ENCODE measurements at places on chromosomes 5 and 9. TPM values are rescaled to one million over a fixed set of nuclear protein-coding genes. Genes with fewer than 3 reads are reported as not detected.
A peak's percentile ranks its signal among the peaks of the same experiment; 100 is the strongest.

CXCL14 gene
- total RNA-seq: 31.4 TPM

C5orf34 gene
- 1.7 TPM for total RNA-seq

FREM1 gene
- total RNA-seq: 21.8 TPM

DNA sequence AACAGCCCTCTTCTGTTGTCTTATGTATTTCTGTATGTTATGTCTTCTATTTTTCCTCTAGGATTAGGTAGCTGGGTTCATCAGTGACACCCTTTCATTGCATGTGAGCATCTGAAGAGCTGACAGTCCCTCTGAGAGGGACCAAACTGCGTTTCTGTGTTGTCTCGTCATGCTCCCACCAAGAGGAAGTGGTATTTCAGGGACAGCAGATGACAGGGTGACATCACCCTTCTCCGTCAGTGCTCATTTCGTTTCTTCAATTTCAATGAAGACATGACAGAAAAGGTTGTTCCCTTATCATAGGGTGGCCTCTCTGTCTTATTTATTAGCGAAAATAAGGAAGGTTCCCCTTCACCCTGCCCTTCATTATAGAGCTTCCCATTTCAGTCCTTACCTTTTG, 225.9 kb upstream of the NR4A3 start:
- DNase-seq: no peak
- no peaks in the 10 kb centered on the region for H3K36me3 ChIP-seq
- H3K27ac ChIP-seq: no peak overlapping the region
- peaks cover 3% of the 10 kb centered on the region for H3K4me1 ChIP-seq

HTR4 gene
- total RNA-seq: 0.18 TPM

DNA sequence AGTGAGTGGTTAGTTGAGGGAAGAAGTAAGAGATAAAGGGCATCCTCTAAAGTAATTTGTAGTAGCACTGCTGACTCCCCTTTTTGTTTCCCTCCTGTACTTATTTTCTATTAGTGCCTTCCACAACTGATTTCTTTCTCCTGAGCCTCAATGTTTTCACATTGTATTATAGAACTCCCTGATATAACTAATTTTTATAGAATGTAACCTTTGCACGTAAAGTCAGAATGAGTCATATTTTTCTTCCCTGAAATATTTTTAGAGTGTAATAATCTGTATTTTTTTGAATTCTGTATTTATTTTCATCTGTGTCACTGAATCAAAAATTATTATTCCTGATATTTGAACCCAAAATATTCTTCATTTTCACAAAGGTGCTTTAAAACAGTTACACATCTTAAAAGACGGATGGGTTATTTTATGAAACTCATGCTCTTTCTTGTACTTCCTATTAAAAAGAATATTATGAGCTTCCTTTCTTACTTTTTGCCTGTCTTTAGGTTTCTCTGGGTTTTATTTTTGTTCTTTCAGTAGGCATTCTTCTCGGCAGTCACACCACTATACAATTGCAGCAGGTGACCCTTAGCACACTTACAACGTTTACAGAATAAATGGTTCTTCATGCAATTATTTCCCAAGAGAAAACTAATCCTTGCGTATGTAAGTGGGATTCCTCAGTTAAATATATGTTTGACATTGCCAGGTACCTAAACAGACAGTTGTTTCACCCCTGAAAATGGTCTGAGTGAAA, 30.5 kb upstream of the DMRTA1 start:
- no peak overlapping the region for H3K4me3 ChIP-seq
- no peak for DNase-seq
- no peaks in the 10 kb centered on the region for H3K27me3 ChIP-seq
- H3K36me3 ChIP-seq: no peaks in the 10 kb centered on the region

MARCOL gene
- total RNA-seq: not detected

TEX53 gene
- total RNA-seq: not detected

GRCh38 chr5:127351418-127351817, 60.8 kb downstream of the MEGF10 start:
- H3K27me3 ChIP-seq: no peaks in the 10 kb centered on the region
- H3K4me3 ChIP-seq: no peak overlapping the region
- no peak overlapping the region for H3K27ac ChIP-seq

DNA sequence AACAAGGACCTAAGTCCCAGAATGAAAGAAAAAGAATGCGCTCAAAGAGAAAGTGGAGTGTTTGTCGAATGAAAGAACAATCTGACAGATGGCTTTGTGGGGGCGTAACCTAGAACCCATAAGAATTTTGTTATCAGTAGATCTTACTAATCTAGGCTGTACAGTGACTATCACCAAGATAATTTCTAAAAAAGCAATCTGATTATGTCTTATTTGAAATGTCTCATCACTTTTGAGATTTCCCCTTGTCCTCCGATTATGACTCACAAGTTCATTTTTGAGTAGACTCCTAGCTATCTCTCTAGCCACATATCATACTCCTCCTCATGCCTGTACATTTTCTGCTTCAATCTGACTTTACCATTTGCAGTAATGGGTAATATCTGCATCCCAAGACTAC, 135.6 kb upstream of the SMARCA2 start:
- H3K4me3 ChIP-seq: no peak overlapping the region
- H3K27ac ChIP-seq: no peak overlapping the region
- no peak for DNase-seq
- no peaks in the 10 kb centered on the region for H3K27me3 ChIP-seq
- H3K4me1 ChIP-seq: peaks cover 2% of the 10 kb centered on the region

- H3K27me3 ChIP-seq: no peaks in the 10 kb centered on the region
- no peak for DNase-seq
- H3K4me3 ChIP-seq: no peak overlapping the region
- H3K36me3 ChIP-seq: peaks cover 5% of the 10 kb centered on the region
Observed at GRCh38 chr5:14428302-14429081, 153.1 kb upstream of the OTULINL start.

FOXI1 gene
- total RNA-seq: not detected

GRCh38 chr9:129934041-129934591, 98.9 kb downstream of the USP20 start:
- DNase-seq: no peak
- peaks cover 2% of the 10 kb centered on the region for H3K36me3 ChIP-seq
- peaks cover 21% of the 10 kb centered on the region for H3K4me1 ChIP-seq
- H3K4me3 ChIP-seq: no peak overlapping the region

SLC2A8 gene
- total RNA-seq: 18.8 TPM

GRCh38 chr9:135176284-135176683, 88.8 kb downstream of the OLFM1 start:
- no peaks in the 10 kb centered on the region for H3K4me1 ChIP-seq
- no peak overlapping the region for H3K27ac ChIP-seq
- H3K27me3 ChIP-seq: no peaks in the 10 kb centered on the region
- no peak overlapping the region for H3K4me3 ChIP-seq
- DNase-seq: no peak

DNA sequence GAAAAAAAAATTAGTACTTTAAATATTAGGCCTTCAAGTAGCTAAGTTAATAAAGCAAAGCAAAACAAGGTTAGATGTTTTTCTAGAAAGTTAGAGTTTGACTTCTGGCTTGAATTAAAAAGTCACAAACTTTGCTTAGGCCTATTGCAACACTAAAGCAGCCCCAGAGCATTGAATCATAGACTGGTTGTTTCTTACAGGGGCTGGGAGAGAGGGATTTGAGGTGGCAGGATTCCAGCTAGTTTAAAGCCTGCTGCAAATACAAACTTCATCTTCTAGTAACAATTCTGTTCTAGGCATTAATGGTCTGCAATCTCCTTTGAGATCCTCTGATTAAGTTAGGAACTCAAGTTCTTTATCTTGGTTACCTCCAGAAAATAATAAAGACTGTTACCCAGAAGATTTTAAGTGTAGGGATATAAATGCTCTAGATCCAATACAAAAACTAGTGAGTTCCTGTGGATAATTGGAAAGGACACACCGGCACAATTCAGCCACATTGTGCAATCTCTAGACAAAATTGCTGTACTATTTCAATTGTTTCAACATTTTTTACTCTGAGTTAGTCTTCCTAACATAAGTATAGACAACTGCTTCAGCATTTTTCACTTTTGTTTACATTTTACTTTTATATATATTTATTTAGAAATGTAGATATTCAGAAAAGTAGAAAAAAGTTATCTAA, 12.6 kb downstream of the OR13C5 start:
- peak; percentile 48 for DNase-seq
- no peak overlapping the region for H3K4me3 ChIP-seq
- no peaks in the 10 kb centered on the region for H3K36me3 ChIP-seq
- no peaks in the 10 kb centered on the region for H3K4me1 ChIP-seq

DNA sequence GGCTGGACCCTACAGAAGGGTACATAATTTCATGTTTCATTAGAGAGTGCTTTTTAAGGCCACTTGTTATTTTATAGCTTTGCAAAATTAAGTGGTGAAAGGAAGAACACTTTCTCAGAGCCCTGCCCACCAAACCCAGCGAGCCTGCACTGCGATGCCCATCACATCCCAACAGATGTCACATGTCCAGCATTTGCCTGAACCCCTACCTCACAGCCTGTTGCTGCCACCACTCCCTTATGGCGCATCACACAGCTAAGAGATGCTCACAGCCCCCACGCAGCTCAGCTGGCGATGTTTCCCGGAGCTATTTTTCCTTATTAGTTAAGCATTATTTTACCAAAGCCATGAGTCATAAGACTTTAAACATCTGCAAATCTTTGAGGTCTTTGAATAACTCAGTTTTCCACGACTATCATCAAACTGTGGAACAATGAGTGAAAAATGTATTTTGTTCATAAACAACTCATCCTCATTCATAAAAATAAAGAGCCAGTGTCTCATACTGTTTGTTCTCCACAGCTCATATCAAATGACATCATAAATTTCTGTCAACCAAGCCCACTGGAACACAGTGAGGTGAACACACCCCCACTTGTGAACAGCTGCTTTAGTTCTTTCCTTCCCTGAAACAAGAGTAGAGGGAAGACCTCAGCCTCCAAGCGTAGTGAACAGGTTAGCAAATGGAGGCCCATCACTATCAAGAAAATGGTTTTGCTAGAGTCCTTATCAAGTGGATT, 104.9 kb downstream of the SYK start:
- DNase-seq: no peak
- no peak overlapping the region for H3K4me3 ChIP-seq
- H3K36me3 ChIP-seq: no peaks in the 10 kb centered on the region
- H3K27ac ChIP-seq: no peak overlapping the region

- H3K4me3 ChIP-seq: no peak overlapping the region
- H3K27ac ChIP-seq: no peak overlapping the region
- no peak for DNase-seq
Observed at GRCh38 chr5:5063533-5063953, 76.6 kb upstream of the ADAMTS16 start.

GLRA1 gene
- total RNA-seq: not detected

DNA sequence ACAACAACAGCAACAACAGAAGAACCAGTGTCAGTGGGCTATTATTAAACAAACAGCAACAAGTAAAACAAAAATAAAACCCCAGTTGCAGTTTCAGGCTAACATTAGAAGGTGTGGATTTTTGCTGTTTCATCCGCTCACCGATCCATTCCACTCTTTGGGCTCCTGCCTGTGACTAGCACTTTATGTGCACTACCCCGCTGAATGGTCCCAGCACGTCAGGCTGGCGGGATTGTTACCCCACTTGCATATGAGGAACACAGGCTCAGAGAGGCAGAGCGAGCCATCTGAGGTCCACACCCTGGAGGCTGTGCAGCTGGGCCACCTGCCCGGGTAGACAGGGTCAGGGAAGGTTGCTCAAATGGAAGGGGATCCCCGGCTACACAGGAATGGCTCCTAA, 26.0 kb downstream of the NSG2 start:
- H3K4me1 ChIP-seq: no peaks in the 10 kb centered on the region
- H3K27me3 ChIP-seq: no peaks in the 10 kb centered on the region
- H3K27ac ChIP-seq: no peak overlapping the region
- H3K4me3 ChIP-seq: no peak overlapping the region
- no peak for DNase-seq

DNA sequence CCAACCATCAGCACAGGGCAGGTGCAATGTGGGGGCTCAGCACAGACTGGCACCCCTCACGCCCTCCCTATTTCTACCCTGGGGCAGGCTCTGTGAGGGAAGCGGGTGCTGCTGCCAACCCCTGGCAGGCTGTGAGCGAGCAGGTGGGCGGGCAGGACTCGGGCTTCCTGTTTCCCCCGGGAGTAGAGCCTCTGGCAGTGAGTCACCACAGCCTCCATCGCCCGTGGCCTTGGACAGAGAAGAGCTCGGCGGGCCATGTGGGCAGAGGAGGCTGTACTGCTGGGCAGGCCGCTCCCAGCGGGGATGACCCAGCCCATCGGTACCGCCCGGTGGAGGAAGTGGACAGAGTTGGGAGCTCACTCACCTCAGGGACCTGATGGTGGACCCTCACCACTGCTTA, 16.6 kb downstream of the KCNT1 start:
- no peaks in the 10 kb centered on the region for H3K36me3 ChIP-seq
- DNase-seq: no peak
- H3K27me3 ChIP-seq: peaks cover 14% of the 10 kb centered on the region

GRCh38 chr5:31270396-31270795, 76.9 kb downstream of the CDH6 start:
- DNase-seq: peak; percentile 42
- H3K36me3 ChIP-seq: no peaks in the 10 kb centered on the region
- no peaks in the 10 kb centered on the region for H3K4me1 ChIP-seq
- no peak overlapping the region for H3K4me3 ChIP-seq
- H3K27me3 ChIP-seq: no peaks in the 10 kb centered on the region
- H3K27ac ChIP-seq: no peak overlapping the region

IL5 gene
- total RNA-seq: not detected

GRCh38 chr5:106085136-106085535, 1585.6 kb downstream of the EFNA5 start:
- H3K27ac ChIP-seq: no peak overlapping the region
- H3K27me3 ChIP-seq: no peaks in the 10 kb centered on the region
- no peak overlapping the region for H3K4me3 ChIP-seq
- DNase-seq: no peak
- H3K36me3 ChIP-seq: no peaks in the 10 kb centered on the region
- no peaks in the 10 kb centered on the region for H3K4me1 ChIP-seq

SERINC5 gene
- 41.2 TPM for total RNA-seq

DNA sequence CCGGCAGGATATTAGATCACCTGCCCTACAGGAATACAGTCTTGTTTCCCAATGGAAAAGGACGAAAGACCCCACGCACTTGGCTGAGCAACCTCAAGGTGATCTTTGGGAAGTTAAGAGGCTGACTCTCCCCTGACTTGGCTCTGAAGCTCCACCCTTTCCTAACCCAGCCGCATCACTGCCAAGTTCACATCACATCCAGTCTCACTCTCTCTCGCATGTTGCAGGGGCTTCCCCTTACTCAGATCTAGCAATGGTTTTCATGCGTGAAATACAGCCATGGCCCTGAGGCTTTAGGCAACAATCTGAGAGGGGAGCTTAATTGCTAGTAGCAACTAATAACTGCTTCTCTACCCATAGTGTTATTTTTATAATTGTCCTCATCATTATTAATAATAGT, 211.6 kb downstream of the DOCK8 start:
- H3K27ac ChIP-seq: no peak overlapping the region
- no peak for DNase-seq
- no peaks in the 10 kb centered on the region for H3K27me3 ChIP-seq
- no peaks in the 10 kb centered on the region for H3K36me3 ChIP-seq
- no peaks in the 10 kb centered on the region for H3K4me1 ChIP-seq

GRCh38 chr5:113652161-113652560, 138.7 kb downstream of the YTHDC2 start:
- no peaks in the 10 kb centered on the region for H3K36me3 ChIP-seq
- H3K27ac ChIP-seq: no peak overlapping the region
- no peak overlapping the region for H3K4me3 ChIP-seq
- H3K27me3 ChIP-seq: no peaks in the 10 kb centered on the region
- H3K4me1 ChIP-seq: no peaks in the 10 kb centered on the region
- DNase-seq: no peak

SAXO1 gene
- total RNA-seq: 0.40 TPM
